ENCODE measurements at places on chromosomes 6 and 20.

- DNase-seq: peak; percentile 44
Observed at GRCh38 chr6:40671001-40671693, 84.0 kb upstream of the LRFN2 start.

DNA sequence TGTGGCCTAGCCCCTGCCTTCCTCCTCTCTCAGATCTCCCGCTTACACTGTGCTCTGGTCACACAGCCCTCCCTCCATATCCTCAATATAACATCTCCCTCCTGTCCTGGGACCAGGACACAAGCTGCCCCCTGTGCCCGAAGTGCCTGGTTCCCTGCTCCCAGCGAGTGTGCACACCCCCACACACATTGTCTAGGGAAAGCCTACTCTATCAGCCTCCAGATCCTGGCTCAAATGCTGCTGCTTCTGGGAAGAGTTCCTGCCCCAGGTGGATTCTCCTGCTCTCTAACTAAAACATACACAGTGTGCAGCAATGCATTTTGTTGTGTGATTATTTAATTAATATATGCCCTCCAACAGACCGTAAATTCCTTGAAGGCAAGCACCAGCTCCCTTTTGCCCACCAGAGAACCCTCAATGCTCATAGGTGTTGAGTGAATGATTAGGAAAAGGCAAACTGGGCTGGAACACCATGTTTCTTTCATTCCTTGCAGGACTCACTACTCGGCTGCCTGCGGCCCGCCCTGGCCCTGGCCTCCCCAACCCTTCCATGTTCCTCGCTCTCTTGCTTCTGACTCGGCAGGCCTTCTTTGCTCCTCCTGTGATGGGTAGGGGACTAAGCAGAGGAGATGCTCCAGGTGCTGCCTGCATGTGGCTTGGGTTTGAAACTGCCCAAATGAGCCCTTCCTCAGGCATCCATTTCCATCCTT lies 194.6 kb downstream of the ZDHHC14 start:
- no peak for DNase-seq

GRCh38 chr20:58457083-58457695 lies 58.0 kb downstream of the APCDD1L start:
- DNase-seq: no peak

- no peak for DNase-seq
Observed at GRCh38 chr6:105884426-105884825, 201.7 kb upstream of the PRDM1 start.

DNA sequence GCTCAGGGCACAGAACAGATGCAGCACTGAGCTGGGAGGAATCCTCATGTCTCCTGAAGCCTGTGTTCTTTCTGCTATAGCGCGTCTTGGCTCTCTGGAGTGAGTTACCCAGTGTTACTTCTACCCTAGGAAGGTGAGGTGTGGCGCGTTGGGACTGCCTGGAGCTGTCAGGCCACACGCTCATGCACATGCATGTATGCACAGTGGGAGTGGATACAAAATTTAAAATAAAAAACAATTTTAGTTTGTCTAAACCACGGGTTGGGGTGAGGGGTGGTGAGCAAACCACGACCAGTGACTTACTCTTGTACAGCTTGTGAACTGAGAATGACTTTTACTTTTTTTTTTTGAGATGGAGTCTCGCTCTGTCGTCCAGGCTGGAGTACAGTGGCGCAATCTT lies 298.6 kb upstream of the SUPT3H start:
- no peak for DNase-seq

GRCh38 chr6:161557333-161558107 lies 283.7 kb upstream of the AGPAT4 start:
- no peak for DNase-seq

DNA sequence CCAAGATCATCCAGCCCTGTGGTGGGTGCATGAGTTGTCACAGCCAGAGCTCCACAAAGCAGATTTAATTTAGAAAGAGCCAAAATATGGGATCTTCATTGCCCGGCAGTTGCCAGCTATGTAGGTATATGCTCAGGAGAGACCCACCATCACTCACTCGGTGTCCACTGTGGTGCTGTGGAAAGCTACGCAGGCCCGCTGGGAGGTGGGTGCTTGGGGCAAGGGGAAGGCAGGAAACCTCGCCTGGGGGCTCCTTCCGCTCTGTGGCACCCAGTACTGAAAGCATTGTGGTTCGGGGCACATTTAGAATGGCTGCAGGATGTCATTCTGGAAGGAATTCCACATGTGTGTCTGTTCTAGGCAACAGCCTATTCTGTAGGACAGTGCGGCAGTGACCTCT lies 259.9 kb downstream of the TAF4 start:
- DNase-seq: no peak

GRCh38 chr20:19699180-19699971 lies 58.7 kb upstream of the RIN2 start:
- no peak for DNase-seq

GRCh38 chr20:33883164-33883563 lies 72.0 kb downstream of the CHMP4B start:
- no peak for DNase-seq

DNA sequence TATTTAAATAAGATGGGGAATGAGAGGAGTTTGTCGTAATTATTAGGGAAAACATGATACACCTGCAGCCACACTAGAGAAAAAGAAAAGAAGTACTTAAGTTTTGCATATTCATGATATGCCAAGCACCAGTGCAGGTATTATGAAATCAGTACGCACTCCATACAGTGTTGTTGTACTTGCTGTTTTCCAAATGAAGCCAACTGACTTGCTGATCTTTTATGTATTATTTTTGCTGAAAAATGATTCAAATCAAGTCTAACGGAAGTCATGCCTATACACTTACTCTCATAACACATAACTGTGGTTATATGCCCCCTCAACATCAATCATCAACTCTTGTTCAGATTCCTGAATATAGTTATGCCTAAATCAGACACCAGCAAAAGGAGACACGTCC lies 584.9 kb upstream of the EYS start:
- DNase-seq: no peak

DNA sequence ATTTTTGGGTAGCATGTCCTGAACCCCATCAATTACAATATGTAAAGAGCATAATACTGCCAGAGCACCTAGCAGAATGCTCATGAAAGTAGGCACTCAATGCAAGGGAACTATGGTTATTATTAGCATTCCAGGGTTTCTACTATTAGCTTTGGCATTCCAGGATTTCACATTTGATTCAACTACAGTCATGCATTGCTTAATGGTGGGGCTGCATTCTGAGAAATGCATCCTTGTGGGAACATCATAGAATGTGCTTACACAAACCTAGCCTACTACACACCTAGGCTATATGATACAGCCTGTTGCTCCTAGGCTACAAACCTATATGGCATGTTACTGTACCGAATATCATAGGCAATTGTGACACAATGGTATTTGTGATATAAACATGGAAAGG lies 247.8 kb downstream of the CD83 start:
- DNase-seq: no peak

DNA sequence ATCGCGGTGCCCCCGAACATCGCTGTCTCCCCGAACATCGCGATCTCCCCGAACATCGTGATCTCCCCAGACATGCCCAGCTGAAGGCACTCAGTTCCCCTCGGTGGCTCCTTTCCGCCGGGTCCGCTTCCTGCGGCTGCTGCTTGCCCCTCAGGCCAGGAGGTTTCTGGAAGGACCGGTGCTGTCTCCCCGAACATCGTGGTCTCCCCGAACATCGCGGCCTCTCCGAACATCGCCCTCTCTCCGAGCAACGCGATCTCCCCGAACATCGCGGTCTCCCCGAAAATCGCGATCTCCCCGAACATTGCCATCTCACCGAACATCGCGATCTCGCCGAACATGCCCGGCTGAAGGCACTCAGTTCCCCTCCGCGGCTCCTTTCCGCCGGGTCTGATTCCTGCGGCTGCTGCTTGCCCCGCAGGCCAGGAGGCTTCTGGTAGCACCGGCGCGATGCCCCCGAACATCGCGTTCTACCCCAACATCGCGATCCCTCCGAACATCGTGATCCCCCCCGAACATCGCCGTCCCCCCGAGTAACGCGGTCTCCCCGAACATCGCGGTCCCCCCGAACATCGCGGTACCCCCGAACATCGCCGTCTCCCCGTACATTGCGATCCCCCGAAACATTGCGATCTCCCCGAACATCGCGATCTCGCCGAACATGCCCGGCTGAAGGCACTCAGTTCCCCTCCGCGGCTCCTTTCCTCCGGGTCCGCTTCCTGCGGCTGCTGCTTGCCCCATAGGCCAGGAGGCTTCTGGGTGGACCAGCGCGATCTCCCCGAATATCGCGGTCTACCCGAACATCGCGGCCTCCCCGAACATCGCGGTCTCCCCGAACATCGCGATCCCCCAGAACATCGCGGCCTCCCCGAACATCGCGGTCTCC lies 808 bp downstream of the ULBP1 start:
- DNase-seq: no peak

GRCh38 chr6:133767357-133767970 lies 121.4 kb upstream of the TCF21 start:
- DNase-seq: no peak

DNA sequence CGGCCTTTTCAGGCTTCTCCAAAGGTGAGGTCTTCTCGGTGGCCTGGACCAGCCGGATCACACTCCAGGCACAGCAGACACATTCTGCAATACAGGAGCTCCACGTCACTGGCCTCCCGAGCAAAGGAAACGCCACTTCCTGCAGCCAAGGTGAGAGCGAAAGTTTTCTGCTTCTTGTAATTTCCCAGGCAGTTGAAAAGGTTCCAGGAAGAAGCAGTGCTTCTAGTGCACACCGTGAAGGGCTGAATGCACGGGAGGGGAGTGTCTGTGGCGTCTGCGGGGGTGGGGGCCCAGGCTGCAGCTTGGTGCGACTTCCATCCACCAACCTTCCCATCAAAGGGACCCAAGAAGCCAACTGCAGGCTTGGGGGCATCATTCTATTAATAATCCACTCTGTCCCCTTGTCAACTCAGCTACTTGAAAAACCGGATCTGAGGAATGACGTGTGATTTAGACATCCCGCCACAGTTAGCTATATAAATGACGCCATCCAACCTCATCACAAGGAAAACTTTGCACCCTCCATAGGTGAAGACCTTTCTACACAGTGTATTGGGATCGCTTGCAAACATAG lies 61.1 kb downstream of the NFATC2 start:
- DNase-seq: no peak

All from mucosa of gallbladder (tissue), 1 donor.